ENCODE measurements at places on chromosomes 5 and 9.

DNA sequence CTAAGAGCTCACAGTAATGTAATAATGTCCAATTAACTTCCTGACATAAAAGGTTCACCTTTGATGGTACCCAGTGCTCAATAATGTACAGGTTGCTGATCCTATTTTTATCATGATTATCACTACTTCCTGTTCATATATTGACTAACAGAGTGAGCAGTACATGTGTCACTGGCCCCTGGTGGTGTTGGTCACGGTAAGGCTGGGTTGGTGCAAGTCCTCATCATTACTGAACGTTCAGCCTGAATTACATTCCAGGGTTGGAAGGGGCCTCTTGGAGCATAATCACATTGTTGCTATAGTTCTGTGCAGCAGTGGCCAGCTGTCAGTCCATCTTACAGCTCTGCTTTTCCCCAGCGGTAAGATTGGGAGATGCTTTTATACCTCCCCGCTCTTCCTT, 24.2 kb upstream of the CKMT2 start:
- DNase-seq, result no peak

- no peak for DNase-seq
Observed at GRCh38 chr9:94754976-94755475, 28.5 kb downstream of the AOPEP start.

DNA sequence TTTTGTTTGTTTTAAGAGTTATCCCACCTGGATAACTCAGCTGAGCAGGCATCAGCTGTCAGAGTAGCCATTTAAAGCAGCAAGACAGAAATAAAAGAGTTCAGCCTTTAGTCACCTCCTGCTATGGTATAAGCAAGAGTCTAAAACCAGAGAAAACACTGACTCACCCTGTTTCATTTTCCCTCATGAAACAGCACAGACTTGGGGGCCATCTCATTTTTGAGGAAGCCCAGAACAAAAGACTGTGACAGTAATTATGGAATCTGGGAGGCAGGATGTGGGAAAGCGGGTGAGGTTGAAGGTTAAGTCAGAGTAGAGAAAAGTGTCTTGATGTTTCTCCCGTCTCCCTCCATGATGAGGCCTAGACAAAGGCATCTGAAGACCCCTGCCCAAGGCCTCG, 90.2 kb upstream of the FAM174A start:
- no peak for DNase-seq

DNA sequence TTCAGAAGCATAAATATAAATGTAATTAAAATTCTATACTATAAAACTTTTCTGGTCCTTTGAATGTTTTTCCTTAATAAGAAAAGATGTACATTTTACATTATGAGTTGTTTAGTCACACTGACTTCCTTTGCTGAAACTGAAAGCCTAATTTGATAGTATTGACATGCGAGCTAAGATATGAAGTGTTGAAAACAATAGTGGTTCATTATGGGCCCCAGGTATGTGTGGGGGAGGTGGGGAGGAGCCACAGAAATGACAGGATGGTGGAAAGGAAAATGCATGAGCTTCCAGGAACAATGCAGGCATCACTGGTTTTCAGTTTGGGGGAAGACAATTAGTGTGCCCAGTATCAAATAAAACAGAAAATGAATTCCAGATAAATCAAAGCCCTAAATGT, 35.4 kb upstream of the RLN1 start:
- no peak for DNase-seq

DNA sequence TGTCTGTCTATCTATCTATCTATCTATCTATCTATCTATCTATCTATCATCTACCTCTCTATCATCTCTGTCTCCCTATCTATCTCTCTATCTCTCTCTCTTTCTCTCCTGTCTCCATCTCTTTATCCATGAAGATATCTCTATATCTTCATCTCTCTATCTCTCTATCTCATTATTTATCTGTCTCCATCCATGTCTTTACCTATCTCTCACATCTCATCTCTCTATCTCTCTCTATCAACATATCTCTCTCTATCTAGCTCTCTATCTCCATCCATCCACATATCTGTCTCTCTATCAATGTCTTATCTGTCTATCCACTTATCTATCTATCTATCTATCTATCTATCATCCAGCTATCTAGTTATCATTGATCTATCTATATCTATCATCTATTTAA, 292.1 kb upstream of the IRX2 start:
- no peak for DNase-seq

DNA sequence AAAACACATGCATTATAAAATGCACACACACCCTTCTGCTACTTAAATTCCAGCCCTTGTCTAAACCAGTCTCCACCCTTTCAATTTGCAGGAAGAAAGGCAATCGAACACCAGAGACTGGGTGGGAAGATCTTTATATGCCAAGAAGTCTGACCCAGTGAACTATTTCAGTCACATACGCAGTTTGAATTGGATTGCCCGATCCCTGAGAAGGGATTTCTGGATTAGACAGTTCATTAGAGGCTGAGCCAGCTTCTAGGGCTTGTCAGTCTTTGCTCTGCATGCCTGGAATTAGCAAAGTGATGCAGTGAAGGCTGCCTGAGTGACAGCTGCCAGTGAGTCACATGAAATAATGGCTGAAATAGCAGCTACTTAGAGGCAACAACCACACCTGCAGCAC, 159.9 kb downstream of the PPP2R2B start:
- no peak for DNase-seq

DNA sequence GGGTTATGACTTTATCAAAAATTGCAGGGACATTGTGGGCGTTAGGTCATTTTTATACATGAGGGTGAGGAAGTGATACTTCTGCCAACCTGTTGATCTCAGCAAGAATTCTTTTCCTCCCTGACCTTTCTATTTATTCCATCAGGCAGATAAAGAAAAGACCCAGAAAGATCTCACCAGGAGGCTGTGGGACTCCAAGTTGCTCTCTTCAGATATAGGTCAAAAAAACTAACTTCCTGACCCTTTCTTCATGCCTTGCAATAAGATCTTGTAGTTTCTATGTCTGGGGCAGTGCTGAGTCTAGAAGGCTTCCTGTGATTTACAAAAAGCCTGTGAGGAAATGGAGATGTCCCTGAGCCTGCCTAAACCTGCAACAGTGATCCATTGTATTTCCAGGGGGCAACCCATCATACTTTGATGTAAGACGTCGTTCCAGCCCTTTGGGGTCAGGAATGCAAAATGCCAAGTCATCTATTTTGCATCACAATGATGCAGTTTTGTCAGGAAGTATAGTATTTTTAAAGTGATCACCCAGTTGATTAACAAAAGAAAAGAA, 22.0 kb upstream of the PIK3R1 start:
- DNase-seq, result no peak

GRCh38 chr5:17020678-17021601, 84.9 kb upstream of the MYO10 start:
- no peak for DNase-seq

GRCh38 chr9:36789886-36790285, 217.2 kb downstream of the MELK start:
- DNase-seq, result no peak

- DNase-seq, result no peak
Observed at GRCh38 chr5:34977934-34978613, 48.7 kb downstream of the DNAJC21 start.

- DNase-seq, result no peak
Observed at GRCh38 chr9:126522612-126523356, 90.9 kb upstream of the LMX1B start.

Data from stimulated activated CD8-positive, alpha-beta memory T cell treated with anti-CD3 and anti-CD28 coated beads, Interleukin-4, amount 100 ng/mL, for 1 hour (primary cell).